ENCODE measurements at places on chromosomes 5 and 9. TPM values are rescaled to one million over a fixed set of nuclear protein-coding genes. Genes with fewer than 3 reads are reported as not detected.

DNA sequence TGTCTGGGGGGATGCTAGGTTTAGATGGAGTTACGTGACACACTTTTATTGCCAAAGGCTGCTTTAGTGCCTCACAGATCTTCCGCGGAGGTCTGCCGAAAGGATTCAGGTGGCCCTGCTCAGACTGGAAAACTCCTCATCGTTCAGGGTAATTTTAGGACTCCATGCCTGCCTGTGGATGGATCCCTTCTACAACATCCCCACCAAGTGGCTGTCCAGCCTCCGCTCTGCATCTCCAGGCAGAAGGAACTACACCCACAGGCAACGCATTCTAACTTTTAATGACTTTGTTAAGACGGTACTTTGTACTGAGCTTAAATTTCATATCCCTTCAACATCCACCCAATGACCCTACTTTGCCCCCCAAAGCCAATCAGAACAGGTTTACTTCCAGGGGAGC lies 29.4 kb downstream of the ATPSCKMT start:
- DNase-seq, result no peak

DNA sequence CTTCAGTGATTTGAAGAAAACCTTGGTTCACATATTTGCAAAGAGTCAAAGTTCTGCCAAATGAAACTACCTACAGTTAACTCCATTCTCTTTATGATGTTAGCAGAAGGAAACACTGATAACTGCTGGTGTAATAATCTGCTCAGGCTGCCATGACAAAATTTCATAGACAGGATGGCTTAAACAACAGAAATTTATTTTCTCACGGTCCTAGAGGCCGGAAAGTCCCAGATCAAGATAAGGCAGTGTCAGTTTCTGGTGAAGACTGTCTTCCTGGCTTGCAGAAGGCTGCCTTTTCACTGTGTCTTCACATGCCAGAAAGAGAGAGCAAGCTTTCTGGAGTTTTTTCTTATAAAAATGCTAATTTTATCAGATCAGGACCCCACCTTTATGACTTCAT lies 102.4 kb upstream of the PARP8 start:
- no peak for DNase-seq

GRCh38 chr5:17042041-17042440 lies 106.0 kb upstream of the MYO10 start:
- no peak for DNase-seq

DNA sequence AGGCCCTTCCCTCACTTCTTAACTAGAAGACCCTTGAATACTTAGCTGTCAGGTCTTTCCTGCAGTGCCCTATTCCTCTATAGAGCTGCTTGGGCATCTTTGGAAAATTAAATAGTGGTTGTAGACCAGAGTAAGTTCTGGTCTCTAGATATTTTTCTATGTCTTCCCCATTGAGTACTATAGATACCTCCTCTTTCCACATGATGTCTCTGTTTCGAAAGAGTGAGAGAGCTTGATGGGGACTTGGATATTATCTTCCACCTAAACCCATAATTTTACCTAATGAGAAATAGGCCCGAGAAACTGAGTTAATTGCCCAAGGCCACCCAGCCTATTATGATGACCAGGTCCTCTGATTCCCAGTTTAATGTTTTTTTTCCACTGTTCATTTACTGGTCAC lies 40.2 kb downstream of the SPEF2 start:
- DNase-seq, result no peak

GRCh38 chr9:38357350-38358114 lies 35.0 kb upstream of the ALDH1B1 start:
- DNase-seq, result no peak

DNA sequence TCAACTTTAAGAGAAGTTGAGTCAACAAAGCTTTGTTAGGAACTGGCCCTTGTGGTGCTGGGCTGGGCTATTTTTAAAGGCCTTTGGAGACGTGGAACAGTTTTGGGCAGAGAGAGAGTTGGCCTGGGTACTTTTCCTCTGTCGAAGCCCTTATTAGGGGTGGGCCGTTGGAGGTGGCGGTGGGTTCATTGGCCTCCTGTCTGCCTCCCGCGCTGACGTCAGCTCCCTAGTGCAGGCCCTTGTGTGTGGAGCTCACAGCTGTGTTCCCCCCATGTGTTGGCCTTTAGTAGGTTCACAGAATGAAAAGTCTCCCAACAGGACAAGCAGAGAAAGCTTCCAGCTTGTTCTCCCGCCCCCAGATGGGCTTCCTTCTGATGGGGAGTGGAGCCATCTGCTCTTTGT lies 2.7 kb downstream of the NCS1 start:
- no peak for DNase-seq

GRCh38 chr9:7246917-7247522 lies 489.2 kb downstream of the KDM4C start:
- DNase-seq, result no peak

DNA sequence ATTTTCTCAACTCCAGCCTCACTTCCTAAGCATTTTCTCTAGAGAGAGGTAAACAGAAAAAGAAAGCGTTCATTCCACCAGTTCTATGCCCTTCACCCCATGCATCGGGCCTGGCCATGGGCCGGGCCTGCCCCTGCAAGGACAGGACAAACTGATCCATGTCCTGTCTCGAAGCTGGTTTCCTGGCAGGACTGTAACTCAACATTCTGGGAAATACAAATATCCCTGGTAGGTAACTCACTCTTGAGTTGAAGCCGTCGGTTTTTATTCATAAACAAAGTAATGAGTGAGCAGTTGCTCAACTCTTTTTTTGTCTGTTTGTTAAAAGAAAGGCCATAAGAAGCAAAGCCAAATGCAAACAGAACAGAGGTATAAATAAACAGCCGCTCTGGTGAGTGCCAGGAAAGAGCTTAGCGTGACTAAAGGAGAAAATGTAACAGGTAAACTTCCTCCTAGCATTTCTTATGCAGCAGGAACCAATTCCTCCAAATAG lies 64.4 kb upstream of the DNAH5 start:
- peak; percentile 33 for DNase-seq

- DNase-seq, result peak; percentile 81
Measured at GRCh38 chr5:124599028-124599973, 147.1 kb downstream of the ZNF608 start.

- DNase-seq, result no peak
Measured at GRCh38 chr5:54741711-54742110, 224.2 kb downstream of the SNX18 start.

DNA sequence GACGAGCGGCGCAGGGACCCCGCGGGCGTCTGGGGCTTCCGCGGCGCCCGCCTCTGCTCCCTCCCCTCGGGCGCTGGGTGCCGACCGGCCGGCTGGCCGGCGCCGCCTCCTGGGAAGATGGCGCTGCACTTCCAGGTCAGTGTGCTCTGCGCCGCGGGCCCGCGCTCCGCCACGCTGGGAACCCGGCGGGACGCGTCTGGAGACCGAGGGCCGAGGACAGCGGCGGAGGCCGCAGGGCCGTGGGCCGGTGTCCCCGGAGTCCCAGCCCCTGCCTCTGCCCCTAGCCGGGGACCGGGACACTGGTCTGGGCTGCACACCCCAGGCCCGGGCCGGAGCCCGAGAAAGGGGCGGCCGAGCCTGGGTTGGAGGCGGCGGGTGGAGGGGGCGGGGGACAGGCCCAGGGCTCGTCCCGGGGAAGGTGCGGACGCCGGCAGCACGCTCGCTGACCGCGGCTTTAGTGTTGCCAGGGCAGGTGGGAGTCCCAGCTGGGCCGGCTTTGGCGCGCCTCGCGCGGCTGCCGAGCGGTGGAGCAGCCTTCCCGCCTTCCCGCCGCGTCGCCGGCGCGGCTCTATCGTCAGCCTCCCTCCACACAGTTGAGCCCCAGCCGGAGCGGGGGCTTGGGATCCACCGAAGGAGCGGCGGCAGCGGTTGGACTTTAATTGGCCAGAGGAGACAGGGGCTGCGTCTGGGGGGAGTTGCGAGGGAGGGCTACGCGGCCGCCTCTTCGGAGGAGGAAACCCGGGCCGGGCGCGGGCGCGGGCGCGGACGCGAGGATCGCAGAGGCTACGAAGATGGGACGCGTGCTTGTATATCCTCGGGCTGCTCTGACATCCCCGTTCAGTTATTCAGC lies at the start of gene RANBP17:
Gene RANBP17 (plus strand): TSS at position 102 of the 850 bp plus-strand sequence.
- peak; percentile 64 for DNase-seq

GRCh38 chr5:23684103-23684502 lies 176.7 kb downstream of the PRDM9 start:
- DNase-seq, result no peak

NAIF1 gene
- 9.9 TPM for total RNA-seq

DAPK1 gene
- 0.25 TPM for total RNA-seq

SPATA31A3 gene
- total RNA-seq, result not detected

LCN1 gene
- total RNA-seq, result 30.3 TPM

CDC14B gene
- 16.0 TPM for total RNA-seq

HAVCR2 gene
- total RNA-seq, result not detected

GRIA1 gene
- not detected for total RNA-seq

LYRM7 gene
- total RNA-seq, result 14.8 TPM
